ENCODE measurements at places on chromosomes 2 and 18. TPM values are rescaled to one million over a fixed set of nuclear protein-coding genes. Genes with fewer than 3 reads are reported as not detected.

Gene LIMS2
- polyA plus RNA-seq: 21.5 TPM

Gene GYPC
- polyA plus RNA-seq: 106 TPM

Gene CIB4
- not detected for polyA plus RNA-seq

Gene MPP4
- polyA plus RNA-seq: 0.08 TPM

GRCh38 chr2:97992836-97993825, 2.6 kb downstream of the TMEM131 start:
- no peak for DNase-seq

- DNase-seq: no peak
Measured at GRCh38 chr18:33729556-33729955, 151.5 kb downstream of the ASXL3 start.

GRCh38 chr2:28752631-28753376, 1.2 kb downstream of the PPP1CB start:
- peak; percentile 39 for DNase-seq

DNA sequence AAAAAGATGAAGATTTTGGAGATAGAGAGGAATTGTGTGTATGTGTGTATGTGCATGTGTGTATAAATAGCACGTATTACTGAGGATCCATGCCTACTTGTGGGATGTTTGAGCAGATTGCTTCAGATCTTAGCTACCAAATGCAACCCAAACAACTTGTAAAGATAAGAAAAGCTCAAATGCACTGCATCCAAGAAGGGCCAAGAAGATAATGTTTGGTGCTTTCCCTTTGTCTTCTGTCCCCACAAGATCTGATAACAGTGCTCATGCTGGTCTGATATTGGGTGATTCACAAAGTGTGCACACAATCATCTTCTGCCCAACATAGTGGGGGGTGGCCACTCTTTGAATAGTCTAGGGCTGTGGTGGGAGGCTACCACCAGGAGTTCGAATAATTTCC, 284.8 kb upstream of the CYRIA start:
- no peak for DNase-seq

- DNase-seq: peak; percentile 94
Measured at GRCh38 chr18:11516751-11517503, 92.5 kb upstream of the SLC35G4 start.

DNA sequence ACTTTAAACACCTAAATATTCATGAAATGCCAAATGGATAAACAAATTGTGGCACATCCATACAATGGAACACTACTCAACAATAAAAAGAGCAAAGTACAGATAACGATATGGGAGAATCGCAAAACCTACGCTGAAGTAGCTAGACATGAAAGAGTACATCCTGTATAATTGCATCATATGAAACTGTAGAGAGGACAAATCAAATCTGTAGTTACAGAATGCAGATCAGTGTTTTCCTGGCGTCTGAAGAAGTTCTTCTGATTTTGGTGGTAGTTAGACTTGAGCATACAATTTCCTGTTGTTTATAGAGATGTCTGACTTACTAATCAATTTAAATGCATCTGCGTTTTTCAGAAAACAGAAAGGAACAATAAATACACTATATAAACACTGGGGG, 394.4 kb downstream of the SOCS6 start:
- DNase-seq: no peak

GRCh38 chr18:76823161-76823538, 793 bp downstream of the ZNF236 start:
- no peak for DNase-seq

- DNase-seq: no peak
Measured at GRCh38 chr18:11741505-11742145, 52.6 kb downstream of the GNAL start.

DNA sequence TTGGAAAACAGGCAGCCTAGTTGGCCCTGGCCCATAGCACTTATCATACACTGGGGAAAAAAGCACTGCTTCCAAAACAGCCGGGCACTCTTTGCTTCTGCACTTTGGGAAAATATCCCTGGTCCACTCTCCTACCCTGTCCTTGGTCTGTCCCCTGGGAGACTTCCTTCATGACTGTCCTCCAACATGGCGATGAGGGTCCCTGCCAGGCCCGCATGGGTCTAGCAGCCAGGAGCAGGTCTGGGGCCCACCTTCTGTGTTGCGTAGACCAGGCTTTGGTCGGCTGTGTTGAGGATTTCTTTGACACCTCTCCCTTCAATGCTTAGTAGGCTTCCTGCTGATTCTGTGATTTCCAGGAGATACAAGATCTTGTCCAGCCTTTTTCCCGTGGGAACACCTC, 12.2 kb downstream of the KCNF1 start:
- no peak for DNase-seq

DNA sequence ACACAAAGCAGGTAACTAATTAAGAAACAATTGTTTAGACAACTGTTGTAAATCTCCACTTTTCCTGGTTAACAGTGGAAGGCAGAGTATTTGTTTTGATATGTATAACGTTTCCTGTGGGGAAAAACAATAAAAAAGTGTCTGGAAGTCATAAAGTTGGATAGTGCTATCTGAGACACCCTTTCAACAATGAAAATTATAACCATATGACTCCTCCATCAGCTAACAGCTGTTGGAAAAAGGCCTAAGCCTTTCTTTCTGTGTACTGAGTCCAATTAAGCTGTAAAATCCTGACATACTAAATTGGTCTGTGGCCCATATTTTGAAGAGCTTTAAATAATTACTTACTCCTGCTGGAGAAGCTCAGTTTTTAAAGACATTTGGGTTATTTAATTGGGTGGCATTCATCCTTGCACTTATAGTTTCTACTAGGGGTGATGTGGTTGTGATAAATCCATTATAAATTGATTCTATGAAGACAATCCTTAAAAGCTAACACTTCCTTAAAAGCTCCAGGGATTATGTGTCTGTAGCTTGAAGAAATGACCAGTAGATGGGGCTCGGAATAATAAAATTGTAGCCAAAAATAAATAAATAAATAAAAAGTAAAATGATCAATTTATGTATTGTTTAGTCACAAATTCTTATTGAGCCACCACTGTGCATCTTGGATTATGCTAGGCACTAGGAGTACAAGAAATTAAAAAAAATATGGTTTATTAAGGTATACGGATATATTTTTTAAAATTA, 698.1 kb upstream of the NXPH2 start:
- peak; percentile 74 for DNase-seq

DNA sequence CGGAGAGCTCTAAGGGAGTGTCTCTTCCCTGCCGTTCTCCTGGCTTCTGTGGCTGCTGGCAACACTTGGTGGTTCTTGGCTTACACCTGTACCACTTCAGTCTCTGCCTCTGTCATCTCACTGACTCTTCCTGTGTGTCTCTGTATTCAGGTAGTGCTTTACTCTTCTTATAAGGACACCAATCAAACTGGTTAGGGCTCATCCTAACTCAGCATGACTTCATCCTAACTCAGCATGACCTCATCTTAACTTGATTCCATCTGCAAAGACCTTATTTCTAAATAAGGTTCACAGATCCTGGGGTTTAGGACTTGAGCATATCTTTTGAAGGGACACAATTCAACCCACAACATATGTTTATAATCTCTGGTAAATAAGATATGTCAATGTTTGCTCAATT, 51.6 kb upstream of the DSEL start:
- DNase-seq: no peak

Measured in muscle of arm (tissue), 14 donors.